ENCODE measurements at places on chromosomes 13 and 19.

DNA sequence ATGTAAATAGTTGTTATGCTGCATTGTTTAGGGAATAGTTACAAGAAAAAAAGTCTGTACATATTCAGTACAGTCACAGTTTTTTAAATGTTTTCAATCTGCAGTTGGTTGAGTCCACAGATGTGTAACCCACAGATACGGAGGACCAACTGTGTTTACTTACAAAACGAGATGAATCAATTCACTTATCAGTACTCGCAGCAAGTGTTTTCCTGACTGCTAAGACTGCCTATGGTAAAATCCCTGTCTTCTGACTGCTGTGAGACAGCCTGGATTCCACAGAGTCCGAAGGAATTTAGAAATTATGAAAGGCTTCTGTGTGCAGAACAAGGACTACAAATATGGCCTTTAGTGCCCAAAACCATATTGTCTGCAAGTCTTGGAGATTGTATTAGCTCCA is 45.7 kb upstream of the C1QTNF9 start:
- no peak for DNase-seq

DNA sequence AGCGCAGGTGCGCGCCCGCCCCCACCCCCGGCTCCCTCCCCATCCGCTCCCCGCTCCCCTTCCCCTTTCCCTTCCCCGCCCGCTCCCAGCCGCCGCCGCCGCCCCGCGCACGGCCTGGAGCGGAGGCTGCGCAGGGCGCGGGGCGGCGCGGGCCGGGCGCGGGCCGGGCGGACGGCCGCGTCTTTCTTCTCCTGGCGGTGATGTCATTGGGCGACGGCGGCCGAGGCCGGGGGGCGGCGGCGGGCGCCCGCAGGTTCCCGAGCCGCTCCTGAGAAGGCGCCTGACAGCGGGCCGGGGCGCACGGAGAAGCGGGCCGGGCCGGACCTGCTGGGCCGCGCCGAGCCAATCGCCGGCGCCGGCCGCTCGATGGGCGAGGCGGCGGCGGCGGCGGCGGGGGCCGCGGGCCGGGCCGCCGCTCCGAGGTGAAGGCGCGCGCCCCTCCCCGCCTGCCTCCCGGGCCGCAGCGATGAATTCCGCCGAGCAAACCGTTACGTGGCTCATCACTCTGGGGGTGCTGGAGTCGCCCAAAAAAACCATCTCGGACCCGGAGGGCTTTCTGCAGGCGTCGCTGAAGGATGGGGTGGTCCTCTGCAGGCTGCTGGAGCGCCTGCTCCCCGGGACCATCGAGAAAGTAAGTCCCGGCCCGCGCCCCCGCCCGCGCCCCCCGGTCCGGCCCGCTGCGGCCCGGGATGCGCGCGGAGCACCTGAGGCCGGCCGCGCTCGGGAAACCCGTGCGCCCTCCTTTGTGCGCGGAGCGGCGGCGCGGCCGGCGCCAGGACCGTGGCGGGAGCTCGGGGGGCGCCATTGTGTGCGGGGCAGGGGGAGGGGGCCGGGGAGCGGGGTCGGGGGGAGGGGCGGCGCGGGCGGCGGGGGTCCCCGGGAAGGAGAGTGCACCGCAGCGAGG is at the start of gene ARHGEF7:
TSS of gene ARHGEF7 (plus strand) at position 250 of the 904 bp plus-strand sequence. CDS start at position 467, 217 bp downstream.
- no peak for DNase-seq

DNA sequence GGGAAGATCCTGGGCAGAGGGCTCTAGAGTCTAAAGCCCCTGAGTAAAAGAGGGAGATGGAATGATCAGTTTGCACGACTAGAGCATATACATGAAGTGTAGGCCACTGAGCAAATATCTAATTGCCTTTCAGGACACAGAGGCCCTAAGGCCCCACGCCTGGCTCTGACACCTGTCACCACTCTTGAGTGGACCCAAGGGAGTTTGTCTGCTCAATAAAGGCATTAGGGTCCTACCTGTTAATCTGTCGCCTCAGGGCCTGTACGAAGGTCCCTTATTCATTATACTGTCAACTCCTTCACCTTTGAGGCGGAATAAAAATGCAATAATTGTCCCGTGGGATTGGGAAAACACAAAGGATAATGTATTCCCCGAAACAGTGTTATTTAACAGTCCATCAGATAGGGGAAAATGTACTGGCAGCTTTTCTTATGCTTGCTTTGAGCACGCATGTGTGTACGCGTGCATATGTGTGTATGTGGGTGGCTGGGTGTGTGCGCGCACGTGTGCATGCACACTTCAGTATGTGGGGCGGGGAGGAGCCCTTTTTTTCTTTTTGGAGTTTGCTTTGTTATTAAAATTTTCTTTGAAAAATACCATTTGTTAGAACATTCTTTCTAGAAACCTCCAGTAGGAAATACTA is 161.8 kb upstream of the SERP2 start:
- DNase-seq: no peak

GRCh38 chr19:19366434-19367396 is 38.8 kb upstream of the GATAD2A start:
- DNase-seq: no peak

DNA sequence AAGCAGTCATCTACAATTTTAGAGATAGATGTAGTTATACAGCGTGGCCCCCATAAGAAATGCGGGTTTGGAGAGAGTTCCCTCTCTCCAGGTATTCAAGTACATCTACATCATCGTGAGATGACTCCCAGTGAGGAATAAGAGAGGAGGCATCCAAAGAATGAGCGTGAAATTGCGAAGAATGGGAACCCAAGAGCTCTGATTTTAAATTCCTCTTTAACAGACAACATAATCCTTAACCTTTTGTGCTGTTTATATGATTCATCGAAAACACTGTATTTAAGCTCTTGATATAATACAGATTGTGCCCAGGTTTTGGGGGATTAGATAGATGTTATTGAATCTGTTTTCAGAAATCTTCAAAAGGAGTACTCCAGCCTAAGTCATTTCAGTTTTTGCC is 161.5 kb downstream of the COG6 start:
- DNase-seq: no peak

DNA sequence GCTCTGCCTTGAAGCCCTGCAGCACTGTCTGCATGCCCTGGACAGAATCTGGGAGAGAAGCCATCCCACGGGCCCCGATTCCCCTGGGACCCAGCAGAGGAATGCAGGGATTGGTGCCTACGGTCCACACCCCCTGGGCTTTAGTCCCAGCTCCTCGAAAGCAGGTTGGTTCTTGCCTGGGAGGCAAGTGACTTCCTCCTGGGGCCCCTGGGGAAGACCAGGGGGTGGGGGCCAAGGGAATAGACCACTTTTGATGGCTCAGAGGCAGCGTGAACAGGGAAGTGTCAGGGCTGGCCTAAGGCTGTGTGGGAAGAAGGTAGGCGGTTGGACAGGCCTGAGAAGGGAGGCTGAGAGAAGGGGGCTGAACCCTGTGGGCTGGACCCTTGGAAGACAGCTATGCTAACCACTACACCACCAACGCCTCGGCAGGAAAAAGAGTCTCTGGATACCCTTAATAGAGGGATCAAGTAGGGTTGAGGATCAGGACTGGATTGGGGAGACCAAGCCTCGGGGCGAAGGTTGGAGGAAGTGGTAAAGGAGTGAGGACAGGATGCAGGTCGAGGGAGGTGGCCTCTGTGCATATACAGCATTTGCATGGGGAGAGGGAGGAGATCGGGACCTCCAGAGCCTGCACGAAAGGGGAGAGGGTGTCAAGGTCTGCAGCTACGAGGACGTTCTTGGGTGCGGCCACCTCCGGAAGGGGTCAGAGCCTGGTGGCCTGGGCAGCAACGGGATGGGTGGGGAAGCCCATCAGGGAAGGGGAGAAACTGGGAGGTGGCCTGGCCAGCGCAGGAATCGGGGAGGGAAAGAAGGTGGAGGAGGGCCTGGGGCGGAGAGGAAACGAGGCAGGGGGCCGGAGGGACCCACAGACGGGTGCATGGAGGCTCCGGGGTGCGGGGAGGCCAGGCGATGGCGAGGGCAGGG is 709 bp downstream of the DPP9 start:
- no peak for DNase-seq

DNA sequence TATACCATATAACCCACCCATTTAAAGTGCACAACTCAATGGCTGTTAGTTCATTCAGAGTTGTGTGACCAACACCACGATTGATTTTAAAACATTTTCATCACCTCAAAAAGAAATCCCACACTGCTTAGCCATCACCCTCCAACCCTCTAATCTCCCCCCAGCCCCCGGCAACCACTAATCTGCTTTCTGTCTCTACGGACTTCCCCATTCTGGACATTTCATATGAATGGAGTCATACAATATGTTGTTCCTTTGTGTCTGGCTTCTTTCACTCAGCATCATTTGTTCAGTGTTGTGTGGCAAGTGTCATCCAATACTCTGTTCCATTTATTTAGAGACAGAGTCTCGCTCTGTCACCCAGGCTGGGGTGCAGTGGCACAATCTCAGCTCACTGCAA is 4.0 kb upstream of the PNMA8B start:
- DNase-seq: no peak

DNA sequence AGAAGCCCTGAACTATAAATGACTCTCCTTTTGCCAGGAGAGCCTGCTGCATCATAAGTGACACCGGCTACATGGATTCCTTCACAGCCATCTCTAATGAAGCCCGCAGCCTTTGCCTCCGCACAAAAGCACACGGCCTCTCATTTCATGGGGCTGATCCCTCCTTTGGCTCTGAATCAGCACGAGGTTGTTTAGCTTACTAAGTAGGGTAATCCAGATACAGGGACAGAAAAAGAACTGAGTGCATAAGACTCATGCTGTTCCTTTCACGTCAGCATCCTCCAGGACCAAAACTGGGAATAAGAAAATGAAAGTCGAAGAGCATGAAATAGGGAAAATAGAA is 136.3 kb downstream of the DCT start:
- DNase-seq: no peak

DNA sequence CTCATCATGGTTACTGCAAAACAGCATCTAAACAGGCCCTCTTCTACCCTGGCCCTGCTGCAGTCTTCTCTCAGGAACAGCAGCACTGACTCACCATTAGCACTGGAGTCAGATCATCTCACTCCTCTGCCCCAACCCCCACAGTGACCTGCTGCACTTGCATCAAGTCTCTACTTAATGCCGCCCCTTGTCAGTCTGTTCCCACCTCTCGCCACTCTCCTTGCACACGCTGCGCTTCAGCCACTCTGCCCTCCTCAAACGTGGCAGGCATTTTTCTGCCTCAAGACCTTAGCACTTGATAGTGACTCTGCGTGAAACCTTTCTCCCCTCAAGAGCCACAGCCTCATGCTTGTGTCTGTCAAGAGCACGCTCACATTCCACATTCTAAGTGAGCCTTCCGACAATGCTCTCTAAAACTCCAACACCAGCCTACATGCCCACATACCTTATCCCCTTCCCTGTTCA is 22.1 kb downstream of the MIPEP start:
- no peak for DNase-seq

DNA sequence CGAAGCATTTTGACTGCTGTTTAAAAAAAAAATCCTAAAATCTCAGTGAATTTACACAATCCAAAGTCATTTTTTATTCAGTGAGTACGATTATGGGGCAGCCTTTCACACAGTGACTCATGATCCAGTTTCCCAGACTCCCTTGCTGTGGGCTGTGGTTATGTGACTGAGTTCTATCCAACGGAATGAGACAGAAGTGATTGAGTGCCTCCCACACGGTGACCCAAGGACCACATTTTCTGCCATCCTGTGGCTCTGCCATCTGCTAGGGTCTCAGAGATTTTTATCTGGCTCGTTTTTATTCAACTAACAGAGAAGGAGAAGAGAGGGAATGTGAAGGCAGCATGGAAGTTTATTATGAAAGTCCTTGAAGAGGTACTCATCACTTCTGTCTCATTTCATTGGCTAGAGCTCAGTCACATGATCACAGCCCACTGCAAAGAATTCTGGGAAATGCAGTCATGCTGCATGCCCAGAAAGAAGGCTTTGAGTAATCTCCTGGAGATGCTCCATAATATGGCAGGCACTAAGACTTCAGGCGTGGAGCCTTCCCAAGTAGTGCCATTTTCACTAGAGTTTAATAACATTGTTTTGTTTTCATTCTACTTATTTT is 999.4 kb downstream of the UQCRFS1 start:
- no peak for DNase-seq

GRCh38 chr19:48926909-48927308 is 6.6 kb upstream of the DHDH start:
- no peak for DNase-seq

- DNase-seq: no peak
Measured at GRCh38 chr13:100234006-100234405, 145.1 kb downstream of the PCCA start.

- no peak for DNase-seq
Measured at GRCh38 chr13:113297370-113298042, 467 bp downstream of the LAMP1 start.

- DNase-seq: peak; percentile 58
Measured at GRCh38 chr13:102466610-102467190, 64.9 kb upstream of the FGF14 start.

DNA sequence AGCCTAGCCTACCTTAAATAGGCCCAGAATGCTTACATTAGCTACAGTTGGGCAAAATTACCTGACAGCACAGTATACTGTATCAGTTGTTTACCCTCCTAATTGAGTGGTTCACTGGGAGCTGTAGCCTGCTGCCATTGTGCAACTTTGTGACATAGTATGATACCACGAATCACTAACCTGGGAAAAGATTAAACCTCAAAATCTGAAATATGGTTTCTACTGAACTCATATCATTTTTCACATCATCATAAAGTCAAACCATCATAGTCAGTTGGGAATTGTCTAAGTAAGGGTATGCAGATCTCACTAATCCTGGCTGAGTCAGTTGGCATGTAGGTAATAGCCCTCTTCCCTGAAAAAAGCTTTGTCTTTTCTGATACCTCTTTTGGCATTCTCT is 9.2 kb downstream of the PAN3 start:
- no peak for DNase-seq

DNA sequence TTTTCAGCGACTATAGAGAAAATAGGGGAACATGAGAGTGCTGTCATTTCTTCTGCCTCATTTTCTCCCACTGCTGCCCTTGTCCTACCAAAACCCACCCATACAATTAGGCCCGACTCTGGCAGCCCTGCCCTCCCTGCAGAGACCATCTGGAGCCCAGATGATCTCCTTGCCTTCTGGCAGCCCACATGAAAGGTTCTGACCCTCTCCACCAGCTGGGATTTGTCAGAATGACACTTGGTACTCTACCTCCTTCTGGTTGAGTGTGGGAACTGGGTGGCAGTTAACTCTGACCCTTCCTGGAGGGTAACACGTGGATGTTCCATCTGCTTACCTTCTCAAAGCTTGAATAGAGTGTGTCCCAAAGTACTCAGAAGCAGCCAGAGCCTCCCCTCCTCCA is 21.0 kb upstream of the SIAH3 start:
- DNase-seq: no peak

GRCh38 chr13:109783447-109783814 is 3.0 kb downstream of the IRS2 start:
- no peak for DNase-seq
